ENCODE measurements at places on chromosomes 6 and 20.
A peak's percentile ranks its signal among the peaks of the same experiment; 100 is the strongest.

- DNase-seq: no peak
These were observed 206.5 kb upstream of the ZNF184 start for GRCh38 chr6:27679308-27679963.

DNA sequence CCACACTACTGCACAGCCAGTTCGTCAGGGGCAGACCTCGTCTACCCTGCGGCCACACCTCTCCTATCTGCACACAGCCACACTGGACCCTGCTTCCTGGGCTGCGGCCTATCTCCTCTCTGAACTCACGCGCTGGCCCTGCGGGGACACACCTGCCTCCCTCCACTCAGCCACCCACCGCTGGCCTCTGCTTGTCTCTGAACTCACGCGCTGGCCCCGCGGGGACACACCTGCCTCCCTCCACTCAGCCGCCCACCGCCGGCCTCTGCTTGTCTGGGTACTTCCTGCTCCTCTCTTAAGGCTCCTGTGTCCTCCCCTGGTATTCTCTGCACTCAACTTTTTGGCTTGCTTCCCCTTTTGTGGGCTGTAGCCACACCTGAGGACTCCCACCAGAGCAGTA is 52.3 kb downstream of the HUS1B start:
- no peak for DNase-seq

DNA sequence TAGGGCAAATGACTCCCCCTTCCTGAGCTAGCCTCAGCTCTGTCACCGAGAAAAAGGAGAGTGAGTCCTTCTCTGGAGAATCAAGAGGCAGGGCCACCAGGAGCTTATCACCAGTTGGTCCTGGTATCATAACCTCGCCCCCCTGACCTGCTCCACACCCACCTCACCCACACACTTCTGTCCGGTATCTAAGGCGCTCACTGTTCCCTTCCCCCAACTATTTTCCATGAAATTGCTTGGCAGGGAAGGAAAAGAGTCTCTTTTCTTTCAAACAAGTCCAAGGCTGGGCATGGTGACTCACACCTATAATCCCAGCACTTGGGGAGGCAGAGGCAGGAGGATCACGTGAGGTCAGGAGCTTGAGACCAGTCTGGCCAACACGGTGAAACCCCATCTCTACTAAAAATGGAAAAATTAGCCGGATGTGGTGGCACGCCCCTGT is 77.6 kb downstream of the ZMYND8 start:
- DNase-seq: no peak

DNA sequence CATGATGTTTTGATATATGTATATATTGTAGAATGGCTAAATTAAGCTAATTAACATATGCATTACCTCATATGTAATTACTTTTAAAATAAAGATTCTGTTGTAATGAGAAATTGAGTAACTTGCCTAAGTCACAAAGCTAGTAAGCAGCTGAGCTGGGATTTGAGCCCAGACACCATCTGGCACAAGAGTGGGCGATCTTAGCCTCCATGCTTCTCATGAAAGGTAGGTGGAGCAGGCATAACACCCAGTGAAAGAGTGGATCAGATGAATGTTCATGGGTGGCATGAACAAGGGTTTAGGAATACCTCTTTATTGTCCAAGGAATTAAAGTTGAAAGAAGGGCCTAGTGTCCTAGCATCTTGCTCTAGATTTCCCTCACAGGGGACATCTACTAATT is 365.4 kb downstream of the TFAP2B start:
- no peak for DNase-seq

DNA sequence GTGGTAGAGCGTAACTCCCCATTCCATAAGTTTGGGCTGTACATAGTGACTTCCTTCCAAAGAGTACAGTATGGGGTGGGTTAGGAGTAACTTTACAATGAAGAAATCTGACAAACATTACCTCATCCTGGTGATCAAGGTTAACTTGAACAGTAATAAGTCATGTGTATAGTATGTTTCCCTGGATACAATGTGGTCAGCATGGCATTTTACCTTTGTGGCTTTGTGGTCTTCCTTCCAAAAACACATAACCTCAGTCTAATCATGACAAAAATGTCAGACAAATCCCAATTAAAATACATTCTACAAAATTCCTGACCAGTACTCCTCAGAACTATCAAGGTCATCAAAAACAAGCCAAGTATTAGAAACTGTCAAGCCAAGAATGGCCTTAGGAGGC is 225.1 kb downstream of the UBE3D start:
- no peak for DNase-seq

DNA sequence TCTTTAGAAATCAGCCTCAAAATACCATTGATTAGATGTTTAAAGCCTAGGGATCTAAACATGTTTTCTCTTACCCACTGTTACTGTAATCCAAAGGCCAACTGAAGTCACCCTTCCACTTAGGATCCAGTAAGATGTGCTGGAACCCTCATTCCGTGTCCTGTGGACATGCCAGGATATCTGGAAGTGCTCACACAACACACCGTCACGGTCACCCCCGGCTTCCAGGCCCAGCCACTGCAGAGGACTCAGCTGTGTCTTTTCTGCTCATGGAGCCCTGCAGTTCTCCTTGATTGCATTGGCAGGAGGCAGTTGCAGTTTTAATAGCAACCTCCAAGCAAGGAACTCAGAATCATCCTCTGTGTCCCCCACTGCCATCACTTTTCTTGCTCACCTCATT is 93.3 kb downstream of the CAP2 start:
- DNase-seq: peak; percentile 26

- DNase-seq: no peak
These were observed 140.6 kb upstream of the SLC22A16 start for GRCh38 chr6:110617057-110617456.

- peak; percentile 94 for DNase-seq
These were observed 490 bp downstream of the ZNF165 start for GRCh38 chr6:28080631-28081485.

GRCh38 chr20:37071481-37071911 is 24.3 kb downstream of the RBL1 start:
- DNase-seq: no peak

- no peak for DNase-seq
These were observed 822.7 kb downstream of the GRIK2 start for GRCh38 chr6:102216232-102216631.

DNA sequence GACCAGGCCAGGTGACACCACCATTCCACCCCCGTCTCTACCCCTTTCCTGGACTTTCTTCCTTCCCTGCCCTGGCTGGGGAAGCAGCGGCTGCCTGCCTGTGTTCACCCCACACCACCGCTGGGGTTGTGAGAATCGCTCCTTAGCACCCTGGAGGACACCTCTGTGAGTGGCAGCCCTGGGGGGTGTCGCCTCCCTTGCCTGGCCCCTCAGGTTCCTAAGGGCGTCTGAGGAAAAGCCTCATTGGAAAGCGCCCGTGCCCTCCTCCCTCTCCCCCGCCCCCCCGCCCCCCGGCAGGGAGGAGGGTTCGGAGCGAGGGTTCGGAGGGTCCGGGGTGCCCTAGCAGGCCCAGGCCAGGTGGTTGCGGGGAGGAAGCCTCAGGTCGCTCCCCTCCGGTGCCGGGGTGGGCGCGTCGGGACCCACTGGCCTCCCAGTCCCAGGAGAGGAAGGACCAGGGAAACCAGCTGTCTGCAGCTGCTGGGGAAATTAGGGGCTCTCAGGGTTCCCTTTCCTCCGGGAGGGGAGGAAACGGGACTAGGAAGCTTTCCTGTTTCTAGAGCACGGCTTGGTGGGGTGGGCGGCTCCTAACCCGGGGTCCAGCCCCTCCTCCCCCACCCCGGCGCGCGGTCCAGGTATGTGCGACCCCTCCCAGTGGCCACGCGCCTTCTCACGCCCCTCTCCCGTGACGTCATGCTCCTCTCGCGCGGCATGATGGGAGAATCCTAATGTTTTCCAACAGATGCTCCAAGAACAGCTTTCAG is at the start of gene PHACTR3:
PHACTR3 (plus strand) TSS at position 760 of the 761 bp plus-strand sequence. CDS start 475 bp downstream, outside the sequence.
- DNase-seq: no peak

DNA sequence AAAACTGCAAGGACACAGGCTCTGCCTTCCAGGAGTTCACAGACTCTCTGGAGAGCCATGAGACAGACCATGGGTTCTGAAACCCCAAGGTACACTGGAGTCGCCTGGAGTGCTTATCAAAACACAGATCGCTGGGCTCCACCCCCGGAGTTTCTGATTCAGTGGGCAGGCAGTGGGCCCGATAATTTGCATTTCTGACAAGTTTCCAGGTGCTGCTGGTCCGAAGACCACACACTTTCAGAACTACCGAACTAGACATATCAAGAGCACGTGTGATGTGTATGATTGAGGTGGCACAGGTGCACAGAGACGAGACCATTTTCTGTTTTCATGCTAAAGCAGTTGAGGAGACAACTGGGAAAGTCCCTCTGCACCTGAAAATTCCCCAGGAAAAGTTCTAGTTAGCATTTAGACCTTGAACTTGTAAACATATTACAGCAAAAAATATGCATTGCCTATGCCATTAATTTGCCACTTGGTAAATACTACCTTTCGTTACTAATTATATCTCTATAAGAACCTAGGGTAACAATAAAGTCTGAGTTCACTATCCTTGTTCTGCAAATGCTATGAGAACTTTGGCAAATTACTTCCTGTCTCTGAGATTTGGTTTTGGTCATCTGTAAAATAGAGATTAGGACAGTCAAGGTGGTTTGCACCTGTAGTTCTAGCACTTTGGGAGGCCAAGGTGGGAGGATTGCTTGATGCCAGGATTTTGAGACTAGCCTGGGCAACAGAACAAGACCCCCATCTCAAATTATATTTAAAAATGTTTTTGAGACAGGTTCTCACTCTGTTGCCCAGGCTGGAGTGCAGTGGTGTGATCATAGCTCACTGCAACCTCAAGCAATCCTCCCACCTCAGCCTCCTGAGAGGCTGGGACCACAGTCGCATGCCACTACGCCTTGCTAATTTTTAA is 14.3 kb upstream of the PIM1 start:
- DNase-seq: no peak

GRCh38 chr6:139533171-139533570 is 158.7 kb upstream of the CITED2 start:
- DNase-seq: no peak

DNA sequence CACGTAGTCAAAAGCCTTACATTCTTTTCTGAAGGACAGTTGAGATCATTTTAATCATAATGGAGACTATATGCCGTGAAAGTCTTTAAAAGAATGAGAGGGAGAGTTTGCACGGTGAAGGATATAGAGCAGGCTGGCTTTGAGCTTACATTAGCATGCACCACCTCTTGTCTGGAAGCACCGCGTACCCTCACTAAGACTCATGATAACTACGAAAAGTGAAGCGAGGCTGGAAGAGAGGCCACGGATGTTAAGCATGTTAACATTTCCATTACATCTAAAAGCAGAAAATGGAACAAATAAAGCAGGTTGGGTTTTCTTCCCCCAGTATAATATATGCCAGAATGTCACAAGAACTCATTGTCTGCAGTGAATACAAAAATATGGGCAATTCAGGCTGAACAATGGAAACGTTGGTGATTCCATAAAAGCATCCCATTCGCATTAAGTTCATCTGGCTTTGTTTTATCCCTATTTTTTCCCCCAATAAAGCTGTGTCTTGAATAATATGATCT is 40.6 kb upstream of the NKX2-2 start:
- DNase-seq: no peak
